ENCODE measurements at places on chromosomes 5 and 9. TPM values are rescaled to one million over a fixed set of nuclear protein-coding genes. Genes with fewer than 3 reads are reported as not detected.

The BARHL1 gene
- total RNA-seq, result not detected

- no peak overlapping the region for H3K27ac ChIP-seq
- H3K36me3 ChIP-seq, result no peaks in the 10 kb centered on the region
- no peak overlapping the region for H3K4me3 ChIP-seq
These were observed 18.7 kb upstream of the RHOBTB3 start for GRCh38 chr5:95712347-95712958.

DNA sequence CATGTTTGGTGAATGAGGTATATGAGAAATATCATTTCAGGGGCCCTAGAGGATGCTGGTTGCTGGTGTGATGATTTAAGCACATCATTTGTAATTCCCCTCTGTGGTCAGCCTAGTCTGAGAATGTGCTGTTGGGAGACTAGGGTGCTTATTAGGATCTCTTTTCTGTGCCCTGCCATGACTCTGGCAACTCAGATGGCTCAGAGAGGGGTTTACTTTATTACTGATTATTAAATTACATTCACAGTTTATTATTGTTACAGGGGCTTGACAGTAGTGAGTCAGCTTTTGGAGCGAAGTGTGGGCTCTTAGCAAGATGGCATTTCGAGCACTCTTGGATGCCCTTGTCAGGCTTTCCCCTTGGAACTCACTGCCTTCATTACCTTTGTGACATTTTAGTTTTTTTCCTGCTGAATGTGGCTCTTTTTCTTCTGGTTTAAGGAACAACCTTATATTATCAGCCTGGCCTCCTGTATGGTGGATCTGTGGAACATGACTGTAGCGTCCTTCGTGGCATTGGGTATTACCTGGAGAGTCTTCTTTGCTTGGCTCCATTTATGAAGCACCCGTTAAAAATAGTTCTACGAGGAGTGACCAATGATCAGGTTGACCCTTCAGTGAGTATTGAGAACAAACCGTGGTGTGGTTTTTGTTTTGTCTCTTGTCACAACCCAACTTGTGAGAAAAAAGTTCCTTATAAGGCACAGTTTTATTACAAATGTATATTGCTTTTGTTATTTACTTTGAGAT, 33.8 kb downstream of the RCL1 start:
- no peak overlapping the region for H3K27ac ChIP-seq
- H3K4me1 ChIP-seq, result peaks cover 8% of the 10 kb centered on the region
- H3K27me3 ChIP-seq, result no peaks in the 10 kb centered on the region
- no peak for DNase-seq

DNA sequence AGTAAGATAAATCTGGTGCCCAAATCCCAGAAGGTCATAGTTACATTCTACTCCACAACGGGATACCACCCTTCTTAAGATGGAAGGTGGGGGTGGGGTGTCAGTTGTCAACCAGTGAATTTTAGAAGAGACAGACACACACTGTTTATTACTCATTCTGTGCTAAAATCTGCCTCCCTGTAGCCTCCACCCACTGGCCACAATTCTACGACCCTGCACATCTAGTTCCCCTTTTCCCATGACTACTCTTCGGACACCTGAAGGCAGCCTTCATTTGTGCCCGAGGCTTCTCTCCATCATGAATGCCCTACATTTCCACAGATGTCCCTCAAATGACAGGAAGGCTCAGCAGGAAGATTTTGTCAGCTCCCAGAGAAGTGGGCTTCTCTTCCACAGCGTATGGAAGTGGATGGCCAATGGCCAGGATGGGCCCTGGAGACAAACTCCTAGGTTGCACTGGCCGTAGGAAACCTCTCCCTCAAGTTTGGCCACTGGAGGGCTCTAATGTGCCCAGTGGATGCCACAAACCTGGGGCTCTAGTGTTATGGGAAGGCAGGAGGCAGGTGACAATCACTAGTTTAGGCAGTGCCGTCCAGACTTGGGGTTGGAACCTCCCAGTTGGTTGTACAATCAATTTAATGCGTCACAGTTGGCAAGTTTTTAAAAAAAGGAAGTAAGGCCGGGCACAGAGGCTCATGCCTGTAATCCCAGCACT, 46.6 kb downstream of the PTPN3 start:
- no peak overlapping the region for H3K4me3 ChIP-seq
- H3K4me1 ChIP-seq, result peaks cover 22% of the 10 kb centered on the region
- no peak for DNase-seq
- peaks cover 25% of the 10 kb centered on the region for H3K27me3 ChIP-seq
- H3K36me3 ChIP-seq, result no peaks in the 10 kb centered on the region
- H3K27ac ChIP-seq, result no peak overlapping the region

DNA sequence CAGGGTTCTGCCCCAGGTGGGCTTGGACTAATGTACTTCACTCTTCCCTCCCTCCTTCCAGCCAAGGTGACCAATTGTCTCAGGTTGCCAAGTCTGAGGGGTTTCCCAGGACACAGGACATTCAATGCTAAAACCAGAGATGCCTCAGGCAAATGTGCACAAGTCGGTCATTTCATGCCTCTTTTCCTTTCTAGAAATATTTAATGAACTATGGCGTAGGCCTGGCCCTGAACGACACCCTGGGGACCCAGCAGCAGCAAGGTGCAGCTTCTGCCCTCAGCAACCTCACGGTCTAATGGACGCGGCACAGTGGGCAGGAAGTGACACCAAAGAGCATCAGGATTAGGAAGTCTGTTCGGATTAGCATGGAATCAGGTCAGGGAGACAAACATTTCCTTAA, 148.1 kb downstream of the MTX3 start:
- H3K27ac ChIP-seq, result no peak overlapping the region
- H3K27me3 ChIP-seq, result peaks cover 27% of the 10 kb centered on the region
- peaks cover 33% of the 10 kb centered on the region for H3K4me1 ChIP-seq

- no peaks in the 10 kb centered on the region for H3K4me1 ChIP-seq
- H3K27me3 ChIP-seq, result peaks cover 5% of the 10 kb centered on the region
- no peak overlapping the region for H3K27ac ChIP-seq
These were observed 70.3 kb downstream of the APTX start for GRCh38 chr9:32931129-32931528.

DNA sequence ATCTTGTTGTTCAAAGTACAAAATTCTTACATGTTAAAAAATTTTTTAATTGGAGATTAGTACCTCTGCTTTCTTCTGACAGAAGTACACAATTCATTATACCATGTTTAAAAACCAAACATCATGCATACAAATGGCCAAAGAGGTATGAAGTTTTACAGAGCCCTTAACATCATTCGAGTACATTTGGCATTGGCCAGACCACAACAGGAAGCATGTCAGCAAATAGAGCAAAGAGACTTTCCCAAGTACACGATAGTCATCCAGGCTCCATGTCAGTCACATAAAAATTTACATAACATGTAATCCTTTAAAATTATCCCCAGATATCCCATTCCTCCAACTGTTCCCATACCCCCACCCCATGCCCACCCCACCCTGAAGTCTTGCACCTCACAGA, 22.5 kb downstream of the HMGCS1 start:
- peaks cover 67% of the 10 kb centered on the region for H3K36me3 ChIP-seq
- DNase-seq, result no peak
- H3K4me1 ChIP-seq, result peaks cover 7% of the 10 kb centered on the region
- no peak overlapping the region for H3K27ac ChIP-seq

All from activated CD8-positive, alpha-beta memory T cell treated with anti-CD3 and anti-CD28 coated beads, Interleukin-2, amount 10 ng/mL, durations not matched to agents 7 days and 5 days (primary cell).